Lung (tissue), 17 donors: ENCODE measurements at places on chromosomes 2 and 18. TPM values are rescaled to one million over a fixed set of nuclear protein-coding genes. Genes with fewer than 3 reads are reported as not detected.
A peak's percentile ranks its signal among the peaks of the same experiment; 100 is the strongest.

DNA sequence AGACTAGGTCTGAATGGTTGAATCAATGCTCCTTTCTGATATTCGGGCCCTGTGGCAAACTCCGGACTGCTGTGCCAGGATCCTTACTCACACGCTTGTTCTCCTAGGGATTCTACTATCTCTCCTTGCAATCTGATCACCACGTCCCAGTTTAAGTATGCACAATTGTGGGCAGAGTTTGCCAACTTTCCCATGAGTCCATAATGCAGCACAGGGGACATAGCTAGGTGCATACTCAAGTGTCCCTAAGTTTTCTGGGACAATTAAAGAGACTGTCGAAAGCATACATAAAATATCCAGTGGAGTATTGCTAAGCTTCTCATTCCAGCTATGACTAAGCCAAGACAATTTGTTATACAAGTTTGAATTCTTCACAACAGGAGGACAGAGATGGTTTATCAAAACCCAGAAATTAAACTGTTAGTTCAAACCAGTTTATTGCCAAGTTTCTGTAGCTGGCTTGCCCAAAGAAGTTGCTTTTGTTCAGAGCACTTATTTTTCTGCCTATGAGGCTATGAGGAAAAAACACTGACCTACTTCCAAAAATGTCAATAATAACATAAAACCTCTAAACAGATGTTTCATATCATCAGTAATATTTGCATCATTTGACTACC, 136.1 kb downstream of the EXOC6B start:
- H3K4me3 ChIP-seq = no peak overlapping the region
- no peak overlapping the region for H3K27ac ChIP-seq

DNA sequence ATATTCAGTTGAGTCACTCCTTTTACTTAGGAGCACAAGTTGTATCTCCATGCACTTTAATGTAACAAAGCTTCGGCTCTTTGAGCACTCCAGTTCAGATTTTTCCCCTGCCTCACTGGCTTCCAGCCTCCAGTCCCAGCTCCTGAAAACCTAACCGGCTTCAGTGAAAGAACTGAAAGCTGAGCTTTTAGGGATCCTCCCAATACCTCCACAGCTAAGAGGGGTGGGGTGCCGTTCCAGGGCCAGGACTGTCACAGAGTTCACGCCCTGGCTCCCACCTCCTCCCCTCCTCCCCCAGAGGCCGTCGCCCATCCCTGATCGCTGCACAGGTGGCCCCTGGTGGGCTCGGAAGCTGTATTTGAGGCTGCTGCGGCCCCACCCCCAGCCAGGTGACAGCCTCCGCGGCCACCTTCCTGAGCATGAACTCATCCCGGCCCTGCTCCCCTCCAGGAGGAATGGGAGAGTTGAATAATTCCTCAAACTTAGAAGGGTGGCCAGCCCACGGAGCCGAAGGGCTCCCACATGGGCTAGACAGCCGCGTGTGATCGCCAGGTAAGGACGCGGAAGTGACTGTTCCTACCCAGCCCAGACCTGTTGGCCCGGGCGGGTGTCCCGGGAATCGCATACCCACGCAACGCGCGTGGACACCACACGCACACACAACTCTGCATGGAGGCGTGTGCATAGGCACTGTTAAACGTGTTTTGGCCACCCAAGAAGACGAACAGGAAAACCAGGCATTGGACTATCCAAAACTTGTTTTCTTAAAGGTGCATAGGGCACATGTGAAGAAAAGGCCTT, 1.8 kb downstream of the MYO5B start:
- no peaks in the 10 kb centered on the region for H3K36me3 ChIP-seq
- peaks cover 53% of the 10 kb centered on the region for H3K27me3 ChIP-seq
- peak overlapping the region; percentile 8 for H3K4me3 ChIP-seq

GRCh38 chr2:28101892-28102291, 211.4 kb downstream of the BABAM2 start:
- H3K27ac ChIP-seq = no peak overlapping the region
- no peaks in the 10 kb centered on the region for H3K4me1 ChIP-seq
- H3K4me3 ChIP-seq = no peak overlapping the region
- no peaks in the 10 kb centered on the region for H3K27me3 ChIP-seq
- no peaks in the 10 kb centered on the region for H3K36me3 ChIP-seq

The PMAIP1 gene
- total RNA-seq = 2.4 TPM

DNA sequence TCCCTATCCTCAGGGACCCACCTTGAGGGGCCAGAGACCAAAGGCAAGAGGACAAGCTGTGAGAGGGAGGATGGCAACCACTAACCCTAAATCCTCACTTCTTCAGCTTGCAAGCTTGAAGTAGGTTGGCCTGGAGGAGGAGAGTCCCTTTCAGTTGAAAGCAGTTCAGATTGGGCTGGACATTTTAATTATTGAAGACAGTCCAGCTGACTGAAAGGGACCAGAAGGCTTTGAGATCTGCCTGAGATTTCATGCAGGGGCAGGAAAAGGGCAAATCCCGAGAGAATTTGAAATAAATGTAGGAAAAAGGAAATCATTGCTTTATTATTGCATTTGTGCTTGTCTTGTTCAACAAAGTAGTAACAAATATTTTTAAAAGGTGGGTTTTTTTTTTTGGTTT, 118.9 kb upstream of the STON1 start:
- H3K27ac ChIP-seq = no peak overlapping the region
- no peaks in the 10 kb centered on the region for H3K36me3 ChIP-seq
- peaks cover 20% of the 10 kb centered on the region for H3K4me1 ChIP-seq
- H3K27me3 ChIP-seq = no peaks in the 10 kb centered on the region

The TOGARAM2 gene
- total RNA-seq = 19.8 TPM

DNA sequence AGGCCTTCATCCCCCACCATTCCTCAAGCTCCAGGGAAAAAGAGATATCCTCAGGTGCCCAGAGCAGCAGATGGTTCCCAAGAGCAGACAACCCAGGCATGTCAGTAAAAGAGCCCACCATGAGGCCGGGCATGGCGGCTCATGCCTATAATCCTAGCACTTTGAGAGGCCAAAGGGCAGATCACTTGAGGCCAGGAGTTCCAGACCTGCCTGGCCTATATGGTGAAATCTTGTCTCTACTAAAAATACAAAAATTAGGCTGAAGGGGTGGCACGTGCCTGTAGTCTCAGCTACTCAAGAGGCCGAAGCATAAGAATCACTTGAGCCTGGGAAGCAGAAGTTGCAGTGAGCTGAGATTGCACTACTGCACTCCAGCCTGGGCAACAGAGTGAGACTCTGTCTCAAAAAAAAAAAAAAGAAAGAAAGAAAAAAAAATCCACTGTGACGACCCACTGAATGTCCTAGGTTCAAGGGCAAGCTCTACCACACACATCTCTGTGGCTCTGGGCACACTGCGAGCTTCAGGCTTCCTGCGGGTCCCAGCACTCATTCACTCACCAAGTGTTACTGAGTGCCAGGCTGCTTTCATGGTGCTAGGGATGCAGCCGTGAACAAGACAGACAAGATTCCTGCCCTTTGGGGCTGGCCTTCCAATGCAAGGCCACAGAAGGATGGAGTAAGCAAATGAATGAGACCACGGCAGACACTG, 6.5 kb upstream of the DUSP2 start:
- H3K27ac ChIP-seq = no peak overlapping the region
- no peaks in the 10 kb centered on the region for H3K4me1 ChIP-seq
- H3K27me3 ChIP-seq = no peaks in the 10 kb centered on the region
- no peaks in the 10 kb centered on the region for H3K36me3 ChIP-seq

The CCBE1 gene
- 35.1 TPM for total RNA-seq

GRCh38 chr2:74249406-74250122, 51.1 kb downstream of the MTHFD2 start:
- no peaks in the 10 kb centered on the region for H3K27me3 ChIP-seq
- H3K4me1 ChIP-seq = no peaks in the 10 kb centered on the region
- peaks cover 3% of the 10 kb centered on the region for H3K36me3 ChIP-seq
- H3K4me3 ChIP-seq = no peak overlapping the region

The B3GNT7 gene
- 73.7 TPM for total RNA-seq

DNA sequence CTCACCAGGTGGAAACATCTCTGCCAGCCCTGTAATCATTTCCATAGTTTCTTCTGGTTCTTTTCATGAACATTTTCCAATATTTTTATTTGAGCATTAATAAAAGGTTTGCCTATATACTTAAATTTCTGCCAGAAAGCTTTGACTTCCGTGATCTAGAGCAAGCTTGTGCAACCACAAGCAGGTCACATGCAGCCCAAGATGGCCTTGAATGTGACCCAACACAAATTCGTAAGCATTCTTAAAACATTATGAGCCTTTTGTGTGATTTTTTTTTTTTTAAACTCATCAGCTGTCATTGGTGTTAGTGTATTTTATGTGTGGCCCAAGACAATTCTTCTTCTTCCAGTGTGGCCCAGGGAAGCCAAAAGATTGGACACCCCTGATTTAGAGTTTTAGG, 51.6 kb downstream of the NEDD4L start:
- no peaks in the 10 kb centered on the region for H3K36me3 ChIP-seq
- no peaks in the 10 kb centered on the region for H3K4me1 ChIP-seq
- H3K27me3 ChIP-seq = no peaks in the 10 kb centered on the region
- H3K27ac ChIP-seq = peak overlapping the region; percentile 50
- H3K4me3 ChIP-seq = no peak overlapping the region

DNA sequence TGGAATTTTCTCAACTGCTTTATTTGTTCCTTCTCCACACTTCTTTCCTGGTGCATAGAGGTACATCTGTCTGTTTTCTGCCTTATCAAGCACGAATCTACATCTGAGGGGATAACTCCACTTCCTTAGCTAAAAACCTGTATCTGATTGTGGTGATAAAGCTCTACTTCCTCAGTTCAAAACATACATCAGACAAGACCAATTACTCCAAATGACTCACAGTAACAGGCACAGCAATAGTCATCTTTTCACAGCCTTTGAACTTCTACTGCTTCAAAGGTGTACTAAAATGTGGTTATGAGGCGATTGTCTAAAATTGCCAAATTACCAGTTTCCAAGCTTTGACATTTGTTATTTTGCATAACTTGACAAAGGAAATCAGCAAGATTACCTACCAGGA, 803.6 kb upstream of the ZEB2 start:
- no peaks in the 10 kb centered on the region for H3K36me3 ChIP-seq
- H3K27me3 ChIP-seq = no peaks in the 10 kb centered on the region
- H3K4me1 ChIP-seq = no peaks in the 10 kb centered on the region
- H3K4me3 ChIP-seq = no peak overlapping the region
- DNase-seq = no peak

DNA sequence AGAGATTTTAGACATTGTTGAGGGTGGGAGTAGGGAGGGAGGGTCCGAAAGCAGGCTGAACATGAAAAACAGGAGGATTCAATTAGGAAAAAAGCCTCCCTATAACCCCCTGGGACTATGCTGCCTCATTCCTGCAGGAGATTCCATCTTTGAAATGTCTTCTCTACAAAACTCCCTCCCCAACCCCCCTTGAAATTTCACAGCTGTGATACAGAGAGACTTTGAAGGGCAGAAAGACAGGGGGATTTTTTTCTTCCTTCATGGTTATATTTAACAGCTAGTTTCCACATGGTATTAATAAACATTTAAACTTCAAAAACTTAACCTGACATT, 57.6 kb downstream of the TRIB2 start:
- no peak overlapping the region for H3K27ac ChIP-seq
- H3K36me3 ChIP-seq = no peaks in the 10 kb centered on the region
- no peaks in the 10 kb centered on the region for H3K27me3 ChIP-seq
- peak; percentile 51 for DNase-seq
- no peaks in the 10 kb centered on the region for H3K4me1 ChIP-seq

- H3K27ac ChIP-seq = no peak overlapping the region
- no peak overlapping the region for H3K4me3 ChIP-seq
- H3K4me1 ChIP-seq = no peaks in the 10 kb centered on the region
- no peaks in the 10 kb centered on the region for H3K27me3 ChIP-seq
- peak; percentile 51 for DNase-seq
- no peaks in the 10 kb centered on the region for H3K36me3 ChIP-seq
Measured at GRCh38 chr2:183248866-183249567, 124.8 kb downstream of the NUP35 start.

The IER3IP1 gene
- total RNA-seq = 21.6 TPM

The DSC1 gene
- total RNA-seq = not detected

DNA sequence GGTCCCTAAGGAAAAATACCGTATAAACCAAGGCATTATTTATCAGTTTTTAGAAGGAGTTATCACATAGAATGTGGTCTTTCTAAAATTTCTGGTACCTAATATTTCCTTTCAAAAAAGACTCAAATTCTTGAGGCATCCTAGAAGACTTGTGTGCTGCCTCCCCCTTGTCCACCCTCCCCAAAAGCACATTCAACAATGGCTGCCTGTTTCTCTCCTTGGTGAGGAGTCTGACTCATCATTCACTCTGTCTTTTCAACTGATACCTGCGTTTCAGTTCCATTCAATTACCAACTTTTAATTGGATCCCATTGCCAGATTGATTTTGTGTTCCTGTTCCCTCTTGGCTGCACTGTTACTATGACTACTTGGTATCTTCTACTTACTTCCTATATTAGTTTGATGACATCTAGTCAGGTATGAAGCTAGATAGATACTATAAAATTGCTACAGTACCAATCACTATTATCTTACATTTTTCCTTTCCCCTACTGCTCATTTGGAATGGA, 72.9 kb downstream of the XRCC5 start:
- H3K27ac ChIP-seq = no peak overlapping the region
- no peaks in the 10 kb centered on the region for H3K4me1 ChIP-seq
- H3K27me3 ChIP-seq = no peaks in the 10 kb centered on the region
- peaks cover 27% of the 10 kb centered on the region for H3K36me3 ChIP-seq
- DNase-seq = no peak

The KIDINS220 gene
- total RNA-seq = 211 TPM

DNA sequence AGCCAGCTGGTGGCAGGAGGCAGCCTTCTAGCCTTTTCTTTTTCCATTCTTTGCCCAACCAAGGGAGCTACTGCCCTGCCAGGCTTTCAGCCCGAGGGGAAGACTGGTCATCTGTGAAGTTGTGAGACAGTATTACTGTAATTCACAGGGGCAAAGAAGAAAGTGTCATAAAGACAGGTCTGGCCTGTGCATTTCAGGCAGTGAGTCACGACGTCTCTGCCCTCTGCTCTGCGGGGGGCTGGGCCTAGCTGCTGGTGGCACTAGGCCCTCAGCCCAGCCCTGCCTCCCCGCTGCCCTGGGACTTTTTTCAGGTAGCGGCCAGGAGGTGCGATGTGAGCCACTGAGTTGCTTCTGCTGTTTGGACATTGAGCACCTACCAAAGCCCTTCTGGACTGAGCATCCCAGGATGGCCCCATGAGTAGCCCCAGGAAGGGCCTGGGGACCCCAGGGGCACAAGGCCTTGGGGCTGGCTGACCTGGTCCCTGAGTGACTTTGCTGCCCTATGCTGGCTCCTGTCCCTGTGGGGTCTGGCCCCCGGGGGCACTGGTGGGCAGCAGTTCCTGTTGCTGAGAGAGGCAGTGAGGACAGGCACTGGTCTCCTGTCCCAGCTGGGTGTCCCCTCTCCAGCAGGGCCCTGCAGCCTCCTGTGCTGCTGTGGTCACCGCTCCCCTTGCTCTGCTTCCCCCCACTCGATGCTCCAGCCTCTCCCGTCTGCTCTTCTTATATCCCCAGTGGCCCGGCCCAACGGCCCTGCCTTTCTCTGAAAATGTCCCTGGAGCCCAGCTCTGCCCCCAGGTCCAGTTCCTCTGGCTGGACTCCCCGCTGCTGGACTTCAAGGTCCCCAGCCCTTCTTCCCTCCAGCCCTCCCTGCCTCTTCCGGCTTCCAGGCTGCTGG, 7.0 kb downstream of the INHBB start:
- H3K4me3 ChIP-seq = no peak overlapping the region
- H3K27me3 ChIP-seq = no peaks in the 10 kb centered on the region
- no peaks in the 10 kb centered on the region for H3K4me1 ChIP-seq
- no peak overlapping the region for H3K27ac ChIP-seq
- H3K36me3 ChIP-seq = no peaks in the 10 kb centered on the region
